ENCODE measurements at places on chromosomes 3 and 15.

GRCh38 chr3:141699324-141699723 lies 38.8 kb upstream of the RNF7 start:
- no peak for DNase-seq

DNA sequence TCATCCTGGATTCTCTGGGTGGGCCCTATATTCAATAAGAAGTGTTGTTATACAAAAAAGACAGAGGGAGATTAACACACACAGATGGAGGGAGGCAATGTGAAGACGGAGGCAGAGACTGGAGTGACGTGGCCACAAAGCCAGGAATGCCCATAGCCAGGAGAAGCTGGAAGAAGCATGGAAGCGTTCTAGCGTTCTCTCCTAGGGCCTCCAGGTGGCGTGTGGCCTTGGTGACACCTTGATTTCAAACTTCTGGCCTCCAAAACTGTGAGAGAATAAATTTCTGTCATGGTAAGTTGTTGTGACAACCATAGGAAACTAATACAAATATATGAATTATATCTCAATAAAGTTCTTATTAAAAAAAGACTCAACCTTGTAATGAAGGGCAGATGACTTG lies 21.3 kb downstream of the THBS1 start:
- no peak for DNase-seq

DNA sequence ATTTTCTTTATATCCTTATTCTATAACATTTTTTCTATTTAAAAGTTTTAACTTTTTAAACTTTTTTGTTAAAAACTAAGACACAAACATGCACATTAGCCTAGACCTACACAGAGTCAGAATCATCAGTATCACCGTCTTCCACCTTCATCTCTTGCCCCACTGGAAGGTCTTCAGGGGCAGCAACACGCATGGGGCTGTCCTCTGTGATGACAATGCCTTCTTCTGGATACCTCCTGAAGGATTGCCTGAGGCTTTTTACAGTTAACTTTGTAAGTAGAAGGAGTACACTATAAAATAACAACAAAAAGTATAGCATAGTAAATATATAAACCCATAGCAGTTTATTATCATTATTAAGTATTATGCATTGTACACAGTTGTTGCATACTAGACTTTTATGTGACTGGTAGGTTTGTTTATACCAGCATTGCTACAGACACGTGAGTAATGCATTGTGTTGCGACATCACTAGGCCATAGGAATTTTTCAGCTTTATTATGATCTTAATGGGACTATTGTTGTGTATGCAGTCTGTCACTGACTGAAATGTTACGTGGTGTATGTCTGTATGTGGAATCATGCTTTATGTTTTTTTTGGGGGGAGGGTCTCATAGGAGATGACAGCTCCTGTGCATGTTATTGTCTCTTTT lies 18.2 kb downstream of the ATP1B3 start:
- DNase-seq, result no peak

DNA sequence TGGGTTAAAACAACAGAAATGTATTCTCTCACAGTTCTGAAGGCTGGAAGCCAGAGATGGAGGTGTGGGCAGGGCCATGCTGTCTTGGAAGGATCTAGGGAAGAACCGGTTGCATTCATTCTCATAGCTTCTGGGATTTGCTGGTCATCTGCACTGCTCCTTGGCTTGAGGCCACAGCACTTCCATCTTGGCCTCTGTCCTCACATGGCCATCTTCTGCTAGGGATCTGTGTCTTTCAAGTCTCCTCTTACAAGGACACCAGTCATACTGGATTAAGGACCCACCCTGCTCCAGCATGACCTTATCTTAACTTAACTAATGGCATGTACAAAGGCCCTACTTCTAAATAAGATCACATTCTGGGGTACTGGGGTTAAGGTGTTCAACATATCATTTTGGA lies 47.7 kb downstream of the RPLP1 start:
- no peak for DNase-seq

DNA sequence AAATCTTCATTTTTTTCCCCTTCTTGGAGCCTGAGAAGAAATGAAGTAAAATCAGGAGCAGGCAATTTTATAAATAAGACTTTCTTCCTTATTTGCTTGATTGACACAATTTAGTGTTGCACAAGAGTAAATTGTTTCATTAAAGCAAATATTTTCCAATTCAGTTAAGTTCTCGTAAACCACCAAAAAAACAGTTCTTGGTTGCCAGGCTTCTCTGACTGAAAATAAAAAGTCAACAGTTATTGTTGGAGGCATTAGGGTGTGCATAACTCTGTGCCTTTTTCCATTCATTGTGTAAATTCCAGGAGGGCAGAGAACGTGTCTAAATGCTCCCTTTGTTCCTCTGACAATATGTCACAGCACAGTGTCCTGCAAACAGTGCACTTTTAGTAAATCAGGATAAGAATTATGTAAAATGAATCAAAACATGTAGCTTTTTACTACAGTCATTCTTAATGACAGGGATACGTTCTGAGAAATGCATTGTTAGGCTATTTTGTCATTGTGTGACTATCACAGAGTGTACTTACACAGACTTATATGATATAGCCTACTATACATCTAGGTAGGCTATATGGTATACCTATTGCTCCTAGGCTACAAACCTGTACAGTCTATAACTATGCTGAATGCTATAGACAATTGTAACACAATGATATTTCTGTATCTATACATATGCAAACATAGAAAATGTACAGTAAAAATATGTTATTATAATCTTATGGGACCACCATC lies at the start of gene CP:
CP (minus strand) TSS at position 47 of the 735 bp plus-strand sequence; CDS start at position 10, 37 bp downstream.
- DNase-seq, result no peak

GRCh38 chr3:133756716-133757694 lies 10.8 kb downstream of the TF start:
- no peak for DNase-seq
